ENCODE measurements at places on chromosomes 1 and 21.

GRCh38 chr1:195958131-195958530 is 650.1 kb downstream of the KCNT2 start:
- no peak for DNase-seq

GRCh38 chr1:207824691-207825408 is 73.0 kb downstream of the CD46 start:
- no peak for DNase-seq

DNA sequence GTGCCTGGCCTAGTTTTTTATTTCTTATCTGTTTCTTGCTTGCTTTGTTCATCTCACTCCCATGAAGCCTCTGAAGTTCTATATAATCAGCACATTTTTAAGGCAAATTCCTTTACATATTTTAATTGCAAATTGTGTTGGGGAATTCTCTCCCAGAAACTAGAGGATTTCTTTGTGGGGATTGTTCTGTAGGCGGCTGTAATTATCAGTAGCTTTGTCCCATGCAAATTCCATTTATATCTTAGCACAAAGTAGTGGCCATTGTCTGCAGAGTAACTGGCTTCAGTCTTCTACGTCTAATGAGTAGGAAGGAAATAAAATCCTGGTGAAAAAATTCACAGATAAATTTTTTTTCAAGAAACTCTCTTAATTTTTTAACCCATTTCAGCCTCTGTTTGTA is 35.7 kb downstream of the CLEC20A start:
- no peak for DNase-seq

GRCh38 chr1:241423541-241424479 is 66.8 kb upstream of the RGS7 start:
- DNase-seq: peak; percentile 54

- no peak for DNase-seq
These were observed 128.0 kb upstream of the DPYD start for GRCh38 chr1:98048751-98049325.
